ENCODE measurements at places on chromosomes 5 and 9.

DNA sequence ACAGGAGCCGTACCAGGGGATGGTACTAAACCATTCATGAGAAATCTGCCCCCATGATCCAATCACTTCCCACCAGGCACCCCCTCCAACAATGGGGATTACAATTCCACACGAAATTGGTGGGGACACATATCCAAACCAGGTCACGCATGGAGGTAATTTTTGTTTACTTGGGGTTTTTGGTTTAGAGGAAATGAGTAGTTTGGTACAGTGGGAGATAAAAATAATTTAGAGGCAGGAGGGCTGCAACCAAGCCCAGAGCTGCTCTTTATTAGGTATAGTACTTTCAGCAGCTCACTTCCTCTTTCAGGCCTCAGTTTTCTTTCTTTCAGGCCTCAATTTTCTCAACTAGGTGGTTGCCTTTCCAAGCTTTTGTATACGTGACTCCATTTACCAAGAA lies 23.2 kb downstream of the PRUNE2 start:
- DNase-seq, result no peak

DNA sequence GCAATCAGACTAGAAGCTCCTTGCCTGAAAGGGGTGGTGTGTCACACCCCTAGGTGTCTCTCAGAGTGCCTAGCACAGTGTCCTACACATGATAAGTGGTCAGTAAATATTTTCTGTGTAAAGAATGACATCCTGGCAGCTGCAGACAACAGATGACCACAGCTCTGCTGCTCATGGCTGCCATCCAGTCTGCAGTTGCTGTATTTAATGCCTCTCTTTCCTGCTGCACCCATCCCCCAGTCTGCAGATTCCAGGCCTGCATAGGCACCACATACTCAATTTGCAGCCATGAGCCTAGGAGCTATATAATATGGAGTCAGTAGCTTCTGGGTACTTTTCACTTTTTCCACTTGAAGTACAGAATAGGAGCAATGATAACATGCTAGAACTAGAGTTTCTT lies 94.9 kb upstream of the NR4A3 start:
- DNase-seq, result no peak

GRCh38 chr5:147523069-147523468 lies 13.2 kb upstream of the DPYSL3 start:
- no peak for DNase-seq

DNA sequence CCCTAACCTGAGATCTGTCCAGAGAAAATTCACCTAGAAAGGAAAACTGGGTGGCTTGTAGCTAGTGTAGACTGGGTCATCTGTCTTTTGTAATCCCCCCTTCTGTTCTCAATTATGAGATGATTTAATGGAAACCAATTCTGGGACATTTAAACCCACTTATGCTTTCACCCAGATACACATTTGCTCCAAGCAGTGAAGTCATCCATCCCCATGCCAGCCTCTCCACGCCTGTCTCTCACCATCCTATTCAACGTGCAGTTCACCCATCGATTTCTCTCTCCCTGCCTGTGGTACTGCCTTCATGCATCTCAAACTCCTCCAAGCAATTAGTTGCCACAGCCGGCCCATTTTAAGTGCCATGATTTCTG lies 1.8 kb downstream of the PHF19 start:
- no peak for DNase-seq

DNA sequence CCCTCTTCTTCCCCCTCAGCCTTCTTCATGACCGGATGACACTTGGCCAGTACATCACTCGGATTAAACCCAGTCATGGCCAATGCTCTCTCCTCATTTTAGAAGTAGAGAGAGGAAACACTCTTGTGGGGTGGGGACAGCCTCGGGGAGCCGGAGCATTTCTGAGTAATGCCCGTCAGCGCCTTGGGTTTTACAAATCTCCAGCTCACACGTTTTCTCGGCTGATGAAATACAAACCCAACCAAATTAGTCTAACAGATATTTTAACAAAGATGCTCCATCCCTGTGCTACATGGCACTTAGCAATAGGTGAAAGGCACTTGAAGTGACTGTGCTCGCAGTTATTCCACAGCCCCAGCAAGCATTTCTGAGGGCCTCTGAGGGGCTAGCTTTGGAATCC lies 51.7 kb downstream of the ZNF366 start:
- no peak for DNase-seq

DNA sequence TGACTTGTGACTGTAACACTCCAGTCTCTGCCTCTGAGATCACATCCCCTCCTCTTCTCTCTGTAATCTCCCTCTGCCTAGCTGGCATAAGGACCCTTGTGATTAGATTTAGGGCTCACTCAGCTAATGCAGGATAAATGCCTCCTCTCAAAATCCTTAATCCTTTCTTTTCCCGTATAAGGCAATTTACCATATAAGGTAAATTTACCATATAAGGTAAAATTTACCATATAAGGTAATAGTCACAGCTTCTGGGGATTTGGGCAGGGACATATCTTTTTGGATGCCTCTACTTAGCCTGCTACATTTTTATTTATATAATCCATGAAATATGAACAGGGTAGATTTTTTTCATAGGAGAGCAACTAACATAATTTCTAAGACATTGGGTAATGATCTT lies 318.0 kb upstream of the PUM3 start:
- no peak for DNase-seq

DNA sequence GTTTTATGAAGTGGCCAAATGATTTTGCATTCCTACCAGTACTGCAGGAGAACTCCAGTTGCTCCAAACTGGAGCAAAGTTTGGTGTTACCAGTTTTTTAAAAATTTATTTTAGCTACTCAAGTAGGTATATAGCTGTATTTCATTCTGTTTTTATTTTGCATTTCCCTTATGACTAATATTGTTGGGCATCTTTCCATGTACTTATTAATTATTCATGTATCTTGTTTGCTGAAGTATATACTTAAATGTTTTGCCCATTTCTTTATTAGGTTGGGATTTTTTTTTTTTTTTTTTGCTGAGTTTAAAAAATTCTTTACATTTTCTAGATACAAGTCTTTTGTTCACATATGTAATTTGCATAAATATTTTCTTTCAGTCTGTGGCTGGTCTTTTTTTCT lies 386.6 kb upstream of the DAB2 start:
- DNase-seq, result no peak

DNA sequence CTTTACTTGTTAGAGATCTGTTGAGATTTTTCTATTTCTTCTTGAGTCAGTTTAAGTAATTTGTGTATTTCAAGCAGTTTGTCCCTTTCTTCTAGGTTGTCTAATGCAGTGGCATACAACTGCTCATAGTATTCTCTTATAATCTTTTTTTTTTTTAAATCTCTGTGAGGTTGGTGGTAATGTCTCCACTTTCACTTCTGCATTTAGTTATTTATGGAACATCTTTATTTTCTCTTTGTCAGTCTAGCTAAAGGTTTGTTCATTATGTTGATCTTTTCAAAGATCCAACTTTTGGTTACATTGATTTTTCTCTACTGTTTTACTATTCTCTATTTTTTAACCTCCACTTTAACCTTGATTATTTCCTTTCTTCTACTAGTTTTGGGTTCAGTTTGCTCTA lies 13.8 kb downstream of the FOXE1 start:
- DNase-seq, result no peak

GRCh38 chr5:1444361-1445189 lies 665 bp downstream of the SLC6A3 start:
- DNase-seq, result no peak

DNA sequence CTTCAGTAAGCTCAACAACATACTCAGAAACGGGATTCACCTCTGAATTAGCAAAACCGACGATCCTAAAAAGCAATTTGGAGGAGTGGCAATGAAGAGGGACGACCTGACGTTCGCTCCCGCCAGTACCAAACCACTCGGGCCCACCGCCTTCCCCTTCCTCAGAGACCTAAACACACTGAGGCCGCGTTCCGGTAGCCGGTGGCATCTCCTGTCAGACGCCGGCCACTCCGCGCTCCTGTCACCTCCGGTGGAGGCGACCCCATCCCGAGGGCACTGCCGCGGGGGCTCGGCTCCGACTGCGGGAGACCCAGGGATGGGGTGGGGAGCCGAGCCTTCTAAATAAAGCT lies 617 bp downstream of the PPP6C start:
- no peak for DNase-seq

- no peak for DNase-seq
These were observed 4.2 kb downstream of the NINJ1 start for GRCh38 chr9:93129691-93130500.

- no peak for DNase-seq
These were observed 586.3 kb downstream of the PTPRD start for GRCh38 chr9:10026443-10026984.

DNA sequence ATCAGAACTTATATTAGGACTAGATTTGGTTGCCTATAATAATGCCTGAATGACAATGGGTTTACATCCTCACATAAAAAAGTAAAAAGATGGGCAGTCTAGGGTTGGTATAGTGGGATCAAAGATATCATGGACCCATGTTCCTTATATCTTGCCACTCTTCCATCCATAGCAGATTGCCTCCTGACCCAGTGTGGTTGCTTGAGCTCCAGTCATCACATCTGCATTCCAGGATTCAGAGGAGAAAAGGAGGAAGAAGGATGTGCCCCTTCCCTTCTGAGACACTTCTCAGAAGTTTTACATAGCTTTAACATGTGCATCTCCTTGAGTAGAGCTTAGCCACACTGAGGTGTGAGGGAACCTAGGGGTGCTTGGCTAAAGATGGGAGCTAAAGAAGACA lies 22.9 kb downstream of the RALGPS1 start:
- DNase-seq, result no peak

DNA sequence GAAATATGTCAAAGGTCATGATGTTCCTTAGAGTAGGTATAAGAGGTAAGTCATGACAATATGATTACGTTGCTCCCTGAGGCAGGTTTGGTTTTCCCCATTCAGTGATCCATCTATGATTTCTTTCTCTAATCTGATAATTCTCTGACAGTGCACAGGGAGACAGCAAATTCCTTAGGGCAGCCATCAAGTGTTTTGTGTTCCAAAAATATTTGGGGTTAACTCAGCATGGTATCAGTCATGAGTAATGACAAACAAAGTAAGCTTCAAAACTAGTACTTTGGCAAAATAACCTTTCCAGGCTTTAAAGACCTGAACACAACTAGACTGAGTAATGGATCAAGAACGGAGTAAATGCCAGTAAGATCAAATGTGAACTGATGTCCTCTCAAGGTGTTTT lies 55.3 kb upstream of the SPATA31E1 start:
- DNase-seq, result no peak

DNA sequence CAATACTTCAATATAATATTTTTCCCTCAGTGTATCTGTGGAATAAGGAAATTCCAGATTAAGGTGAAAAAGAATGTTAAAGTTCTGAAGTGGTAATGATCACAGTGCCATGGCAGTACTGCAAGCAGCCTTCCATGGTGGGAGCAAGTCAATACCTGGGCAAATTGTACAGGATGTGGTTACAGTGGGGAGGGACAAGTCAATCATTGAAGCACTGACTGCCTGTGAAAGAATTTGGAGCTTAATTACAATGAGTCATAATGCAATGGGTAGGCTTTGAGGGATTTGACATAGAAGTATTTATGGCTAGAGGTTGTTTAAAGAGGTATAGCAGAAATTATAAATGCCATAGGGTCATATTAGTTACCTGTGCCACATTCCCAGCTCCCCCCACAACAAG lies 786.5 kb upstream of the ACO1 start:
- no peak for DNase-seq

DNA sequence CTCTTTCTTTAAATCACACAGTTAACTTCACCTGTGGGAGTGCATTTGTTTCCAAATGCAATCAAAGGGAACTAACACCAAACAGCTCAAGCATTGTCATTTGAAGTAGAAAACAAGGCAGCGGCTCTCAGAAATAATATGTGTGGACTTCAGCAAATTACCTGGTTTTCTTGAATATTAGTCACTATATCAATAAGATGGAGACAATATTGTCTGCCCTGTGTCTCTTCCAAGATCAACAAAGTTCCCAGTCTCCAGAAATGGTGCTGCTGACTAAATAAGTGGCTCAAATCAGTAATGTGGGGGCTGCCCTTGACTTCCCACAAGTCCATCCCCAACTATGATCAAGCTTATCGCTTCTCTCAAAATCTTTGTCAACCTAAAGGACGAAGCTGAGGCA lies 53.1 kb upstream of the CEMIP2 start:
- no peak for DNase-seq

DNA sequence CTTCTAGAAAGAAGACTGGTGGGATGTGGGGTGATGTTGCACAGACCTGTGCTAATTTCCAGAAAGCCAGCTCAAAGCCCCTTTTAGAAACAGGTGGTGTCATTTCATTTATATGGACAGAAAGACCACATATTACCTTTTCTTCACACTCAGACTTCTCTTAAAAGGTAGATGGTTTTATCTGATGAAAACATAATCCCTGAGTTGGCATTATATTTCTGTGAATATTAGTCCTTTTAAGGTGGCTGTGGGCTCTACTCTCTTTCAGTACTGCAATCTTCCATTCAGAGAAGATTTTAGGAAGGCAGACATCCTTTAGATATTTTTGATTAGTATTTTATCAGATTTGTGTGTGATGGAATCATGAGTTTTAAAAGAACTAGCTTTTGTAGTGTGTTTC lies 73.2 kb downstream of the PPIC start:
- no peak for DNase-seq

- DNase-seq, result no peak
These were observed 13.9 kb downstream of the FGF18 start for GRCh38 chr5:171433352-171433698.

DNA sequence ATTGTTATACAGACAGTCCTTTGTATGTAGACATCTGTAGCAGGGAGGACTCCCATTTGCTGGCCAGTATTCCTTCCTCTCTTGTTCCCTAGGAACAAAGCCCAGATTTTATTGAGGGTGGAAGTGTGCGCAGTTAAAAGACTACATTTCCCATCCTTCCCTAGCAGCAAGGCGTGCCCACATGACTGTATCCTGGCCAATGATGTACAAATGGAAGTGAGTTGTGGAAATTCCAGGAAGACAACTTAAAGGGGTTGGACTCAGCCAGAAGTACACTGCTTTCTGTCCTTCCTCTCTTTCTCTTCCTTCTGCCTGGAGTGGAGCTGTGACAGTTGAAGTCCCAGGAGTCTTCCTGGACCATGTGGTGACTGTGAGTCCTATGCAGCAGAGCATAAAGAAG lies 89.0 kb downstream of the HRH2 start:
- DNase-seq, result no peak

GRCh38 chr9:74443036-74443750 lies 53.9 kb upstream of the RORB start:
- DNase-seq, result no peak

GRCh38 chr5:54254482-54255198 lies 55.7 kb downstream of the ARL15 start:
- no peak for DNase-seq

DNA sequence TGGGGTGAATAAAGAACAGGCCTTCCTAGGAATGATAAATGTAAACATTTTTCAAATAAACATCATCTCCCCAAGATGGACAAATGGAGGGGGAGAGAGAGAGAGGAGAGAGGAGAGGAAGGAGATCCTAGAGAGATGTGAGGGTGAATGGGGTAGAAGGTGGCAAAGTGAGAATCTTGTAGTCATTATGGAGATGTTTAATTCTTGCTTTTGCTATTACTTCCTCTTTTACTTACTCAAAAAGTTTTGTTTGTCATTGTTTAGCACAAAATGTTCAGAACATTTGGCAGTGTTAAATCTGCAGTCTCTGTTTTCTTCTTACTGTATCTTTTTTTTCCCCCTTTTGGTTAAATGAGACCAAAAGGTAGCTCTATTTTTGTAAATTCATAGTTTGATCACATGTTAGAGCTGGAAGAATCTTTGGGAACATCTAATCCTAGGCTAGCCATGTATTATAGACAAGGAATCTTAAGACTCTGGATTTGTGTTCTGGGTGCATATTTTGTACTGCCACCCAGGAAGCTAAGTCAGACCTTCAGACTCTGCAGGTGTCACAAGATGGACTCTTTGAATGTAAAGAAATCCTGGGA lies 266.1 kb downstream of the NTRK2 start:
- DNase-seq, result no peak
